IMR-90 (cell line): ENCODE measurements at places on chromosomes 3 and 15. TPM values are rescaled to one million over a fixed set of nuclear protein-coding genes. Genes with fewer than 3 reads are reported as not detected.

GRCh38 chr3:136093771-136094170 is 102.4 kb downstream of the MSL2 start:
- no peak for DNase-seq

GRCh38 chr15:50377867-50378751 is 23.1 kb upstream of the GABPB1 start:
- no peak for DNase-seq

- DNase-seq, result no peak
Measured at GRCh38 chr15:66923438-66923881, 141.9 kb upstream of the SMAD3 start.

Gene MAP1A
- total RNA-seq, result 47.2 and 48.2 TPM in 2 replicates

DNA sequence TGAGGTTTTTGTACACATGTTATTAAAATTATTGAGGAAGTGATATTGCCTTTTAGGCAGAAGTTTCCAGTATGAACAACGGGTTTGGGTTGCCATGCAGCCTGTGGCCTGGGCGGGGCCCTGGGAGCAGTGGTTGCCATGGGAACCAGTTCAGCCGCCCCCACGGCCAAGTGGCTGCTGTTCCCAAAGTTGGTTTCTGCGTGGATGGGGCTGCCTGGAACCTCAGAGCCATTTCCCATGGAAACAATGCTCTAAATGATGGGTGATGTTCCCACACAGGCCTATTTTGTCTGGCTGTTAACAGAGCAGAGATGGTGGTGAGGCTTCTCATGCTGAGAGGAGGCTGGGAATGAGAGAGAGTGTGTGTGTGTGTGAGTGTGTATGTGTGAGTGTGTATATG is 19.5 kb downstream of the MRAS start:
- DNase-seq, result peak; percentile 23

DNA sequence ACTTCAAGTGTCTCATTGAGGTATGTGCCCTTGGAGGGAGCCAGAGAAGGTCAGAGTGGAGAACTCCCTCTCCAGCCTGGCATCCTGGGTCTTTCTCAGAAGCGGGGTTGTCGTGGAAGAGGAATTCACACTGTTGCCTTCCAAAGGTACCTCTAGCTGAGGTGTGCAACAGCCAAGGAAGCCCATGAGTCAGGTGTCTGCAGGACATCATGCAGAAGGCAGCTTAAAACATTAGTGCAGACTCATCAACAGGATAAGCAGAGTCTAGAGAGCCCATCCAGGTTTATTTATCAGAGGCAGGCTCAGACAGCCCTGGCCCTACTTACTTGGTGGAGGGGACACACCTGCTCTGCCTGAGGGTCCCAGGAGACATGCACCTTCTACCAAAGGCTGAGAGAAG is 95.6 kb upstream of the TPM1 start:
- DNase-seq, result no peak

Gene ATP2B2
- under 0.01 TPM in 1 of 2 replicates, not detected in the other for total RNA-seq

- no peak for DNase-seq
Measured at GRCh38 chr3:13479332-13479581, 849 bp upstream of the HDAC11 start.

DNA sequence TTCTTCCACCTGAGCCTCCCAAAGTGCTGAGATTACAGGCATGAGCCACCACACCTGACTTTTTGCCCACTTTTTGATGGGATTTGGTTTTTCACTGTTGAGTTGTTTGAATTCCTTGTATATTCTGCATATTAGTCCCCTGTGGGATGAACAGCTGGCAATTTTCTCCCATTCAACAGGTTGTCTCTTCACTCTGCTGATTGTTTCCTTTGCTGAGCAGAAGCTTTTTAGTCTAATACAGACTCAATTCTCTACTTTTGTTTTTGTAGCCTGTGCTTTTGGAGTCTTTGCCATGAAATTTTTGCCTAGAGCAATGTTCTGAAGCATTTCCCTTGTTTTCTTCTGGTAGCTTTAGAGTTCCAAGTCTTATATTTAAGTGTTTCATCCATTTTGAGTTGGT is 62.7 kb upstream of the MFGE8 start:
- DNase-seq, result no peak

Gene SLC28A2
- total RNA-seq, result not detected in 2 replicates
